ENCODE measurements at places on chromosomes 12 and 14. TPM values are rescaled to one million over a fixed set of nuclear protein-coding genes. Genes with fewer than 3 reads are reported as not detected.

Gene ITGB7
- polyA plus RNA-seq: 0.76 TPM

Gene USP44
- polyA plus RNA-seq: 1.1 TPM

- no peak for DNase-seq
Observed at GRCh38 chr14:28113311-28113710, 653.3 kb upstream of the FOXG1 start.

GRCh38 chr14:72743626-72744025 is 150.3 kb downstream of the DPF3 start:
- no peak for DNase-seq

DNA sequence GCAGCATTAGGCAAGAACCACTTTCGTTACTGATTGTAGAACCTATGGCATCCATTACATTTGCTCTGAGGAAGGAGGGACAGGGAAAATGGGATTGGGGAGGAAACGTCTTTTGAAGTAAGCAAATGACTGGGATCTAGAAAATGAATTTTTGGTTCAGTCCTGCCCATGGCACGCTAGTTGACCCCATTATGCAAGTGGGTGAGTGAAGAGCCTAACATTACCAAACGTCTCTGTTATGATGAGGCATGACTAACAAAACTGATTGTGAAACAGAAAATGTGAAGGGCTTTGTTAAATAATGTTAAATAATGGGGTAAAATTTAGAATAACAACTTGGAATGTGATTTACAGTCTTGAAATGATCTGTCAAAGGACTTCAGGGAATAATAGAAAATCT is 38.9 kb downstream of the CPSF2 start:
- no peak for DNase-seq

All from hindlimb muscle (tissue), 1 donor.